ENCODE measurements at places on chromosomes 5 and 9. TPM values are rescaled to one million over a fixed set of nuclear protein-coding genes. Genes with fewer than 3 reads are reported as not detected.

DNA sequence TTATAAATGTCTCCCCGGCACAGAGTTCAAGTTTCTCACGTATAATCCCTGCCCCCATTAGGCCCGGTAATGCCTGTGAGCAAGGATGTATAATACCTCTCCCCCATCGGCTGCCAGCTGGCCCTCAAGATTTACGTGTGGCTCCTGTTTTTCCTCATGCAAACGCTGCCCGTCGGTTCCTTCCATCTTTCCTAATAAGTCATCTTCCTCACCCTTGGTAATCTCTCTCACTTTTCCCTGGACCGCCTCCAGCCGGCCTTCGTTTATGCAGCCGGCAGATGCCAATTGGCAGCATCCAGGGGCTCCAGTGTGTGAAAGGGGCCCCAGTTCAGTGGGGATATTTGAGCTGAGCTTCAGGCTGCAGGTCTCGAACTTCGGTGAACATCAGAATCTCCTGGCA is 86.5 kb upstream of the NEURL1B start:
- ATAC-seq = no peak

ARSI gene
- 8.3 TPM for total RNA-seq

TEX48 gene
- total RNA-seq = not detected

DNA sequence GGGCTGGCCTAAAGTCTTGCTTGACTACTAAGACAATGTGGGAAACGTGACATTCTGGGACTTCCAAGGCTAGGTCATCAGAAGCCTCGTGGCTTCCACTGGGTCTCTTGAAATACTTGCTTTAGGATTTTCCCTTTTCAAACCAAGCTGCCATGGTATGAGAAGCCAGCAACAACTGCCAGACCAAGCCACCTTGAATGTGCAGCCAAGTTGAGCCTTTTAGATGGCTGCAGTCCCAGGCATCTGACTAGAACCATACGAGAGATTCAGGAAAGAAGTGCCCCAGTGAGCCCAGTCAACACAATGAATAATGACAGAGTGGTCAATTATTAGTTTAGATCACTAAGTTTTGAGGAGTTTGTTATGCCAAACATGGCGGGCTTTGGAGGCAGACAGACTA is 143.3 kb downstream of the SLF1 start:
- ATAC-seq = no peak

PCDHGA7 gene
- total RNA-seq = 7.3 TPM
